ENCODE measurements at places on chromosomes 11 and 22. TPM values are rescaled to one million over a fixed set of nuclear protein-coding genes. Genes with fewer than 3 reads are reported as not detected.

GRCh38 chr11:79108851-79109250 is 332.0 kb downstream of the TENM4 start:
- DNase-seq = no peak

GRCh38 chr11:83070731-83071566 is 748 bp downstream of the RAB30 start:
- DNase-seq = peak; percentile 42

GRCh38 chr11:22780952-22781593 is 48.5 kb downstream of the SVIP start:
- no peak for DNase-seq

GRCh38 chr11:102361086-102362031 is 14.3 kb downstream of the BIRC2 start:
- no peak for DNase-seq

DNA sequence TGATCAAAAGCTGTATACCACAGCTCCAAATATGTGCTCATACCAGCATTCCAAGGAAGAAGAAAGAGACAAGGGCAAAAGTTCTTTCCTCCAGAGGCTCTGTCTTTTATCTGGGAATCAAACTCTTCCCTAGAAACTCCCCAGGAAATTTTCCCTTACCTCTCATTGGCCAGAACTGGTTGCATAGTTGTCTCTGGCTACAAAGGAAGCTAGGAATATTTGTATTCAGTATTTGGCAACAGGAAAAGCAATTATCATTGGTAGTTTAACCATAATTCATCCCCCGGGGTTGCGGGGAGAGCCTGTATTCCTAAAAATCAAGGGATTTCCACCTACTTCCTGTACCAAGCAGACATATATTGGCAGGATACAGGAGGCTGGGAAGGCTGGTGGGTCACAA is 10.5 kb upstream of the ZFTA start:
- DNase-seq = no peak

DNA sequence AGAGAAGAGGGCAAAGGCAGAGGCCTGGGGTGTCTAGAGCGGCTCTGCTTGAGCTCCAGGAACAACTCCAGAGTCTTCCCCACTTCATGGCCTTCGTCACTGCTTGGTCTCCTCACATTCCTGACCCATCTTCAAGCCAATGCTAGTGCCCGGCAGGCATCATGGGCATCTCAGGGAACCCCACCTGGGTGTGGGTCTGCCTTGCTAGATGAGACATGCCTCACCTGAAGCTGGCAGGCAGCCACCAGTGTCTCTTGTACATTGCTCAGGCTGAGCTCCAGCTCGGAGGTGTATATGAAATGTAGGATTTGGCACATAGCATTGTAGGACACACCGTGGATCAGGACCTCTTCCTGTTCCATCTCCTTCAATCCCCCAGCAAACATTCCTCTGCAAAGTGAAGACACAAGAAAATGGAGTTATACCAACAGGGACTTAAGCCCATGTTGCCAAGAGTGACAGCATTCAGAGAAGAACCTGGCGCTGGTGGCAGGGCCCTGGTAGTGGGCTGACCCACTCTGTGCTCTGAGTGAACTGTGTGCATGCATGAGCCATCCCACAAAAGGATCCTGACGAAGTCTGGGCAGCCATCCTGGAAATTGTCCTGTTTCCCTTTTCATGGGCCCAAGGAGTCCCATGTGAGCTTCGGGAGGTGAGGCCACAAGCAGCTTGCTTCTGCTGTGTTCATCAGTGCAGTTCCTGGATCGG is 24.3 kb downstream of the KLHL22 start:
- DNase-seq = no peak

- DNase-seq = no peak
Measured at GRCh38 chr11:36361901-36362391, 65.9 kb downstream of the PRR5L start.

KCNK4 gene
- not detected for total RNA-seq

CRYBB2 gene
- not detected for total RNA-seq

DNA sequence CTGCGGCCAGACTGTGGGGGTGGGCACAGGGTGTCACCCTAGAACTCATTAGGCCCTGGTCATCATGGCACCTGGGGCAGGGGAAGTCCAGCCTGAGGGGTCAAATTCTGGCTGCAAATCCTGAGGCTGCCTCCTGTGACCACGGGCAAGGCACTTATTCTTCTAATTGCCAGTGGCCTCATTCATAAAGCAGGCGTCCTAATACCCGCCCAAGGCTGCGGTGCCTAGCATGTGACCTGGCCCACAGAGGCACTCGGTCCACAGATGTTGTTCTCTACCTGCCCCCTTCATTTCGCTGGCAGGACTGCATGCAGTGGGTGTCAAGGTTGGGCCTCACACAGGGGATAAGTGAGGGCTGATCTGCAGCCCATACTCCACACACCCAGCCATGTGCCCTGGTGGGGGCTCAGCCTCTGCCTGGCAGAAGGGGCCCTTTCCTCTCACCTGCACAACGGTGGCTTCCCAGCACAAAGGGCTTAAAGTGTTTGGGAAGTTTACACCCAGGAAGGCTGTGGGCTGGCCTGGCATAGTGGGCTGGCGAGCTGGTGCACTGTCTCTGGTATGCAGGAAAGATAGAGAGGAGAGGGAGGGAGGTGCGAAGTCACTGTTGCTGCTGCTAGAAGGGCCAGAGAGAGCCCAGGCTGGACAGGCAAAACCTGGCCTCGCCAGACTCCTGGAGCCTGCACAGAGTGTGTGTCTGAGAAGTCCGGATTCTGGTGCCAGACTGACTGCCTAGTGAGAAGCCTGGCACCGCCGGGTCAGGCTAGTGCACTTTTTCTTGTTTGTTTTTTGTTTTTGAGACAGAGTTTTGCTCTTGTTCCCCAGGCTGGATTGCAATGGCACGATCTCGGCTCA is 3.2 kb downstream of the MPST start:
- no peak for DNase-seq

GRCh38 chr11:43602670-43603069 is 77.9 kb upstream of the HSD17B12 start:
- no peak for DNase-seq

- no peak for DNase-seq
Measured at GRCh38 chr11:34149786-34150185, 44.4 kb downstream of the NAT10 start.

DNA sequence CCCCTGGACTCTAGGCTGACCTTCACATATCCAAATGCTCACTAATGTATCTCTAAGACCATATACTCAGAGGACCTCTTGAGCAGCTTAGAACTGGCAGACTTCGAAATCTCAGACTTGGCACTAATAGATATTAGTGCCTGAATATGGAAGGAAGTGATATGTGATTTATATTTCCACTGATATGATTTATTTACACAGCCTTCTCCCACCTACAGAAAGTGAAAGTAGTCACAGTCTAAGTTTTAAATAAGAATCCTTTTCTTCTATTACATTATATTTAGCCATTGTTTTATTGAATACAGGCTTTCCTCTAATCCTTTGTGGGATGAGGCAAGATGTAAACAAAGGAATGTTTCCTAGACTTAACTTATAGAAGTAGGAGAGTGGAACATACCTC is 6.7 kb upstream of the NAV2 start:
- no peak for DNase-seq

DNA sequence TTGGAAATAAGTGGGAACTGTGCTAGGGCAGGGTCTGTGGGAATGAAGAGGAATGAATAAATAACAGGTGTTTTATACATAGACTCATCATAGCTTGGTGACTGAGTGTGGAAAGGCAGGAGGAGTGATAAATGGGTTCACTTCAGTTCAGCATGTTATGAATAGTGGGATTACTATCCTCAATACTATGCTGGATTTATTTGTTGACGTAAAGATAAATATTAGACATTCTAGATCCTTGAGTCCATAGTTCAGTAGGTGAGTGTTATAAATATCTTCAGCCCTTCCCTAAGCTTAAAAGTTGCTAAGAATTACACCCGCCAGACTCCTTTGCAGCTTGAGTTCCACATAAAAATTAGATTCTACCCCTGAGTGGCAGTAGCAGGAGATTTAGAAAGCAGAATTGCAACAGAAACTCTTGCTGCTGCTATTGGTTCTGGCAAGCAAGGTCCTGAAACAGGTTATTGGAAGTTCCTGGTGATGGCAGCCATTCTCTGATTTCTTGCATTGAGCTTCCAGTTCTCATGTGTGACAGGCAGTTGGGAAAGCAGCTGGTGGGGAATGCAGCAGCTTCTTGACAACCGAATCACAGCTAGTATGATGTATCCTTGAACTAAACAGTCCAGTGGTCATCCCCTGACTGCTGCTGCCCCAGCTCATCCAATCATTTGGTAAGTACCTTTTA is 1558.9 kb downstream of the FAM181B start:
- no peak for DNase-seq

DNA sequence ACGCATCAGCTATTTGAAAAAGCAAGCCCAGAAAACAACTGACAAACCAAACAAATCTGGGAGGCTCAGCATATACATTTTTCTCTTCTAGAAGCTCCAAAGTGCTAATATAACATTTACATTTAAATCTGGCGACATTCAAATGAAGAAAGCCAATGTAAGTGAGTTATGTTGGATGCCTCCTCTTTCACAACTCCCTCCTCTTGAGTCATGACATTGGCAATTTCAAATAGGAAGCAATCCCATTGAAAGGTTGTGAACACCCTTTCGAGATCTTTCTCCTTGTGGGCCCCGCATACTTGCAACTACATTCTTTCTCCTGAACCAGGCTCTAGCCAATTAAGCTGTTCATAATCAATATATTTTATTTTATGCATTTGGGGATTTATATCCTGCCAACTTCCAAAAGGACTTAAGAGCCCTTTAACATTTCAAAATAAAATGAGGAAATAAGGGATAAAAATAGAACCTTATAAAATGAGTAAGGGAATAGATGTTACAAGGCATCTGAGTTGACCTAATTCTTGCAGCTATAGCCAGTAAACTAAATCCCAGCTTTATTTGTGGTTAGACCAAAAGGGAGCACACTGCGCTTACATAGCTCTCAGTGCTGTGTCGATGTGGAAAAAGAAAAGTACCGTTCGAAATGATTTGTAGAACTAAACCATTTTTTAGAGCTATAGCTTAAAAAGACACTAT is 129.5 kb upstream of the SESN3 start:
- DNase-seq = no peak

LRRC55 gene
- total RNA-seq = 0.05 TPM

DNA sequence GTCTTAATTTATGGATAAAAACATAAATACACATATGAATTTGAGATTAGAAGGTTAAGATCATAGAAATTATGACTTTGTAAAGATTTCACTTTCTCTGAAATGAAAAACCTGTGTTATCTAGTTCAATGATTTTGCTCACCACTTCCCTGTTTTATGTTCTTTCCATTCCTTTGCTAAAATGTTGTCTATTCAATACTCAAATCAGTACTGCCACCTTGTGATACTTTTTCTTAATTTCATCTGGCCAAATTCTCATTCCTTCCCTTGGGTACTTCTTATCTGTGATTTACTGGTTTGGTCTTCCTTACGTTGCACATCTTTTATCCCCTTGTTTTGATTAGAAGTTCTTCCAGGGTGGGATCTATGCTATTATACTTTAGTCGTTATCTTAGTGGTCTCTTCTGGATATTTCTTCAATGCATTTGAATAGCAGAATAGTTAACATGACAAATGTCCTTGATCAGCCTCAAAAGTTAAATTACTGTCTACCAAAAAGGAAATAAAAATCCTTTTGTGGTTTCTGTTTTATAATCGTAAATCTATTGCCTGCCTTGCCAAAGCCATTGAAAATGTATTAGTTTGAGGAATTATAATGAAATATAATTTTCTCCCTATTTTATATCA is 197.0 kb downstream of the PGR start:
- no peak for DNase-seq

GRCh38 chr11:131370901-131371790 is 731 bp downstream of the NTM start:
- DNase-seq = no peak

DNA sequence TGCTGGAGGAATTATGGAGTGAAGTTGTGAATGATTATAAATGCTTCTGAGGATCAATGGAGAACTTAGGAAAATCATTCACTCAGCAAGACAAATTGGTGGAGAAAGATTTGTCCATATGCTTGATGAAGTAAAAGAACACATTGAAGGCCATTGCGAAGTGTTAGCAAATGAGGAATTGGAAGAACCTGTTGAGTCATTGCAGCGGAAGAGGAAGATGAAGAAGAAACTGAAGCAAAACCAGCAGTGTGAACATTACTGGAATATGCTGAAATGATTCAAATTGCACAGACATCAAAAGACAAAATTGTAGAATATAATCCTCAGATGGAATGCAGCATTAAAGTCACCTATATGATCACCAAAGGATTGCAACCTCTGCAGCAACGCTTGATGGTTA is 168.1 kb downstream of the ADAMTS15 start:
- DNase-seq = no peak

GRCh38 chr11:71307811-71308645 is 55.7 kb upstream of the SHANK2 start:
- DNase-seq = no peak

DNA sequence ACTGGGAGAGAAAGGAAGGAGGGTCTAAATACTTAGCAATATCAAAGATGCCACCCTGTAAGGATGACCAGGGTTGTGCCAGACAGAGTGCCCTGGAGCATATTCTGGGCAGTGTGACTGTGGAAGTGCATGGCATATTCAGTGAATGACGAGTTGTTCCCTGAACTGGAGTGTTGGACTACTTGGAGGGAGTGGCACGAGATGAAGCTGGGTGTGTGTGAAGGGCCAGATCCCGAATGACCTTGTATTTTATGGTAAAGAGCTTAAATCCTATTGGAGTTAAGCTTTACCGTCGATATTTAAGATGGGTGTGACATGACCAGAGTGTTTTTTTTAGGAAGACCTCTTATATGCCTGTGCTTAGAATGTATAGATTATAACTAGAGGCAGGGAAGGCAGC is 48.8 kb downstream of the STIM1 start:
- DNase-seq = no peak

DNA sequence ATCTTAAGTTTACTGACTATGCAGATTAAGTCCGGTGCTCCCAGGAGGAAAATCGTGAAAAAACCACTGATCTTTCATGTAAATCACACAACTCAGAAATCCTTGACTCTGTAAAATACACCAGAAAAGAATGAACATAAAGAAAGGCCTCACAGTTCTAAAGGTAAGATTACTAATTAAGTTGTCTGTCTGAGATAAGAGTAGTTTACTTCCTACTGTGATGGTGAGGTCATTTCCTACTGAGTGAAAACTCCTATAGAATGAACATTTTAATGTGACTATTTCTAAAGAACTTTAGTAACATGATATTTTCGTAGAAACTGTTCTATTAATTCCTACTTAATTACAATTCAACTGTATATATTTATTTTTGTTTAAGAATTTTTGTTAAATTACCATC is 774.4 kb upstream of the CHORDC1 start:
- no peak for DNase-seq

- DNase-seq = no peak
Measured at GRCh38 chr11:132579634-132580327, 952.5 kb downstream of the OPCML start.
